Activated CD4-positive, alpha-beta T cell treated with anti-CD3 and anti-CD28 coated beads, Interleukin-2, amount 10 ng/mL, durations not matched to agents 7 days and 5 days (primary cell): ENCODE measurements at places on chromosomes 5 and 9. TPM values are rescaled to one million over a fixed set of nuclear protein-coding genes. Genes with fewer than 3 reads are reported as not detected.

GRCh38 chr9:1957856-1958255 lies 57.3 kb upstream of the SMARCA2 start:
- DNase-seq: no peak

- no peak for DNase-seq
Measured at GRCh38 chr9:138098908-138099791, 221.6 kb downstream of the CACNA1B start.

DNA sequence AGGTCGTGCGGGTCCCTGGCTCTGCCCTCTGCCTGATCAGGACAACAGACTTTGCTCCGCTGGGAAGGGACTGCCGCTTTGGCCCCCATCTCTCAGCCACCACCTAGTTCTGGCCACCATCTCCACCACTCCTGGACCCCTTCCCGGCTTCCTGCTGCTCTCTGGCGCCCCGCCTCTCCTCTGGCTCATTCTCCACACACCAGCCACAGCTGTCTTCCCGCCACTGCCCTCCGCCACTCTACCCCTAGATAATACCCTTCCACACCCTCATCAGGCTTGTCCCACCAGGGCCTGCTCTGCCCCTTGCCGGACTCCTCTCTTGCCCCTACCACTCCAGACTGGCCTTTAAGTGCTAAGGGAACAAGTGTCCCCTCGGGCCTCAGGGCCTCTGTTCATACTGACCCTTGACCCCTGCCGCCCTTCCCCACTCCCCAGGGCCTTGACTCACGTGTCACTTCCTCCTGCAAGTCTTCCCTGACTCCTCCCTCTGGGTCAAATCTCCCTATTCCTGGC lies 3.0 kb upstream of the CDX1 start:
- DNase-seq: no peak

DNA sequence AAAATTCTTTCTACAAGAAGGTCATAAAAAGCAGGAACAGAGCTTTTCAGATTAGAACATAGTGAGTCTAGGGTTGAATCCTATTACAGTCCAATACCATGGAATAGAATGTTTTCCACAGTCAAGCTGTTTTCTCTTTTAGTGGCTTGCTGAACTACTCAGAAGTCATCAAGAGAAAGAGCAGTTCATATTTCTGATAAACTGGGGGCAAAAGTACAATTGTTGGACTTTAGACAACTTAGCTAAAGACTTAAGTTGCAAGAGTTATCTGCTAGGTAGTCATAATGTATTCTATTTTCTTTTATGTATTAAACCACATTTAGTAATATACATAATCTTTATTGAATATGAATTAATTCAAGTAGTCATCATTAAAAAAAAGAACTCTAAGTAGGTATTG lies 233.1 kb upstream of the GRIA1 start:
- DNase-seq: no peak

The HRCT1 gene
- total RNA-seq: not detected

The NIPAL4 gene
- 0.10 TPM for total RNA-seq

The CCNB1 gene
- 175 TPM for total RNA-seq
